ENCODE measurements at places on chromosomes 3 and 15.

DNA sequence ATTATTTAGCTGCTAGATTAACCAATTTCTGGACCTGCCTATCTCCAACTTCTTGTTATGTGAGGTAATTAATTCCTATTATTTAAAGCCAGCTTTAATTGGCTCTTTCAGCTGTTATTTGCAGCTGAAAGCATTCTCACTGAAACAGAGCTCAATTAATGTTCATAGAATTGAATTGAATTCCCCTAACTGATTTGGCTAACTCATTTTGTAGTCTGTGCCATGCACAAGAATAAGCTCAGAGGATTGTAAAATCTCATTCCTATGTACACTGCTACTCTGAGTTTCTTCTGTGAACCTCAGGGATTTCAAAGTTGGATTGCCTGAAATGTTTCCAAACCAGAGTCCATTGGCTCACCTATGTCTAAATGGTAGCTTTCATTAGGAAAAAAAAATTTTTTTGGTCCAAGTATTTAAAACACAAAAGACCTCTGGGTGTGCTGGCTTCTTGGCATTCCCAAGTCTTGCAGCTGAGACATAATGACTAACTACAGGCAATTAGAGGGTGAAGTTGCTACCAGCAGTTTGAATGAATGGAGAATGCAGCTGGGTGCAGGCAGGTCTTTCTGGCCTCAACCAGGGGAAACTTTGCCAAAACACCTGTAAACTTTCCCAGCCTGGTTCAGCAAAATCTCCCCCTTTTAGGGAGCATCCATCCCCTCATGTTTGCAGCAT lies 134.3 kb downstream of the EDEM1 start:
- DNase-seq, result no peak

- no peak for DNase-seq
These were observed 108.7 kb downstream of the MYO9A start for GRCh38 chr15:72009222-72009621.

- no peak for DNase-seq
These were observed 50.6 kb downstream of the SERP1 start for GRCh38 chr3:150495563-150496168.

- DNase-seq, result no peak
These were observed 30.8 kb downstream of the LIPC start for GRCh38 chr15:58462547-58462946.

DNA sequence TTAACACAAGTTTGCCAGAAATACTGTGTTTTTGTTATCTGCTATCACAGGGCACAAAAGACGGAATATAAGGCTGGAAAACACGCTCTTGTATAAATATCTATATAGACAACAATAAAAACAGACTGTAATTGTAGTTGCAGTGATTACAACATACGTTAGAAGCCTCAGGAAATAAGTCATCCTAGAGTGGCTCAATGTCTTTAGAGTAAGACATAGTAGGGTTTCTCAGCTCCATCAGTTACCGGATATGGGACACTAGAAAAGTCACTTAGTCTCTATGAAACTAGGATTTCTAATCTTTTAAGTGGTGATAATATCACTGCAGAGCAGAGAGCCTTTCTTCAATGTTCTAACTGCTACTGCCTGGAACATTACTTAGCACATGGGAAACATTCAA lies 208.8 kb downstream of the STAG1 start:
- DNase-seq, result no peak

DNA sequence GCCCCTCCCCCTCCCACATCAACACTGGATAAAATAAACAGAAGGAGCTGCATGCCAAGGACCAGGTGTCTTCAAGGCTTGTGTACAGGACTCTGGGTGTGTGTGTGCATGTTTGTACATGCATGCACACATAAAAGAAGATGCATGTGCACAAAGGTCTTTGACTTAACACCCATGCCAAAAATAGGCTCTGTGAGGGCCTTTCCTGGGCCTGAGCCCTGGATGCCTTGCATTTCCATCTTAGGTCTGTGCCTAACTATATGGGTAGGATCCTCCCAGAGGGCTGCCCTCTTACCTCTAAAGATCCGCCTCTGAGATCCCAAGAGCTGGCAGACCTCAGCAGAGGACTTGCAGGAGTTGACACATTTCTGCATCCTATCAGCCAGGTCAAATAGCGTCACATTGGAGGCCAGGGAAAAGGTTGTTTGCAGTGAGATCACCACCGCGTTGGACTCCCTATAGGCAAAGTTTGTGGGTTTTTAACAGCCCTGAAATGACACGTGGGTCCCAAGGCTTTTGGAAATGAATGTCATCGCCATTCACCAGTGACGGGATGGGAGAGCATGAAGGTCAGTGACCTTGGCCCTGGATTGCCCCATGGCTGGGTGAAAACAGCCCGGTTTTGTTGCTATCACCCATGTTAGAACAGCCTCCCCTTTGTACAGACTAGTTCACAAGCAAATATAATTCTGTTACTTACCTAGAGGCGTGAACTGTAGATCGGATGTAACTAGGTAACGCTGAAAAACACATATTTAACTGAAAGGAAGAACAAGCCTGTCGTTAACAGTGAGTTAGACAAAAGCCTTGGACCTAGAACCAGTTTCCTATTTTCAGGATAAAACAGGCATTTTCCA lies 54.0 kb downstream of the HEG1 start:
- DNase-seq, result no peak

DNA sequence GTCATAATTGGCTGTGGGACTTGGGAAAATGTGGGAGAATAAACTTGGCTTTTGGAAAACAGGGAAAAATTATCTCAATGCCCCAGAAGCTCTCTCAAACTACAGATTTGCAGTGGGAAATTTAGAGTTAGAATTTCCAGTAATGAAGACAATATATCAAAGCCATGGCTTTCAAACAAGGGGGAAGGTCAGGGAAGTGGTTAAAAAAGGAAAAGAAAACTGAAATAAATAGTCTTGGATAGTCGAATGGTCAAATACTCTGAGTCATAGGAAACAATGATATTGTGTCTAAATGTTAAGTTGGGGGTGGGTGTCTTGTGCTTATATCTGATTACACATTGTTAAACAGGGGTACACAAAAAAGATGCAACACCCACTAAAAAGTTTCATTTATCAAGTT lies 272.4 kb upstream of the COL8A1 start:
- no peak for DNase-seq

DNA sequence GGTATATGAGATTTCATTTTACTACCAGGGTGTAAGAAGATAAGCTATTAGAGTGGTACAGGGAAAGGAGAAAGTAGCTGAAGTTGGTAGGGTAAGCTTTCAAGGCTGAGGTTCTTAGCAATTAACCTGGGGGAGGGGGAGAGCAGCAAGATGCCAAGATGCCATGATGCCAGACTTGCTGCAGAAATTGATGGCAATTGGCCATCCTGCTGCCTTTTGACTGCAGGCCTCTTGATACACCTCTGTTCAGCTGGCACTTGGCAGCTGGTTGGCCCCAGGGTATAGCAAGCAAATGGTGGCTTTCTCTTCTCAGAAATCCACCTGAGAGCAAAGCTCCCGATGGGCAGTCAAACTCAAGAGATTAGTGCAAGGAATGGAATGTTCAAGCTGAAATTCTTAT lies 21.4 kb upstream of the DPH6 start:
- DNase-seq, result no peak

DNA sequence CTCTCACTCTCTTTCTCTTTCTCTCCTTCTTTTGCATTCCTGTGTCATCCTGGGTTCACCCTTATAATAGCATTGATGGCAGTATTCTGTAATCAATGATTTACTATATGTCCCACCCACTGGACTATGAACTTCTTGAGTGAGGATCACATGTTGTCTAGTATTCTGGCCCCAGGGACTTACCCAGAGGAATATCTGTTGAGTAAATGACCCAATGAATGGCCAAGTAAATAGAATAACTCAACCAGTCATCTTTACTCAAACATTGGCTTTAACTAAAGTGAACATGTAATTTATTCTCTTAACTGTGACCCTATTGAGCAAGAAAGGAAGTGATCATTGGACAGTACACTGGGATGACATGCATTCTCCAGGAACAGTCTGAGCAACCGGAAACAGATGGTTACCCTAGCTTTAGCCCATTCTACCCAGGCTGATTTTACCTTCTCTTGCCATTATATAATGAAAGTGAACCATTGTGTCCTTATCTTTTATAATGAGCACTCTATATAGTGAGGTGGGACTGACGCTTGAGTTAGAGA lies 94.5 kb upstream of the SOX14 start:
- no peak for DNase-seq

DNA sequence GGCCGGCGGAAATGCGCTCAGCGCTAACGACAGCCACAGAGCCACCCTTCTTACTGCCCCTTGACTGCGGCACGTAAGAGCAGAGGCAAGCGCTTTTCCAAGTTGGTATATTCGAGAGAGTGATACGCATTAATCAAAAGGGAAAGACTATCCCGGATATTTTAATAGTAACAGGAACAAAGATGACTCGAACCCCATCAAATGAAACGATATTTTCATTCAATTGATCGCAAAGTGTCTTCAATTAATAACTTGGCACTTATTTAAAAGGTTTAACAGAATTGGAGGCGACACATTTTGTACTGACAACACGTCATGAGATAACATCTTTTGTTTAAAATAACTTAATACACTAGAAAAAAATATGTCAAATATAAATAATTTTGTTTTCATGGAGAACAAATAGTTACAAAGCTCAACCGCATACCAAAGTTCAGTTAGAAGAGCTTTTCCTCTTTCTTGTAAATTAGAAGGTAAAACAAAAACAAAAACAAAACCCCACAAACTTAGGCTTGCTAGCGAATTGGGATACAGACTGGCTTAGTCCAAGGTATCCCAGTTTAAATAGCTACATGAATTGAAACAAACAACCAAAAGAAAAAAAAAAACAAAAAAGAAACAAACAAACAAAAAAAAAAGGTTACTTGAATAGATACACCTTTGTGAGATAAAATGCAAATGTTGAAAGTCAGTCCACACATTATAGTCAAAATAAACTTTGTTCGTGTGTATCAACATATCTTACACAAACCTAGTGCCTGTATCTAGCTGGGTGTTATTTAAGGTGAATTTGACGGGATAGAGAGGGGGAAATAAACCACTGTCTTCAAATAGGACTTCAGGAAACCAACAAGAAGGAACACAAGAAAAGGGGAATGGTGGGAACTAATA lies 10.2 kb downstream of the SHOX2 start:
- no peak for DNase-seq

DNA sequence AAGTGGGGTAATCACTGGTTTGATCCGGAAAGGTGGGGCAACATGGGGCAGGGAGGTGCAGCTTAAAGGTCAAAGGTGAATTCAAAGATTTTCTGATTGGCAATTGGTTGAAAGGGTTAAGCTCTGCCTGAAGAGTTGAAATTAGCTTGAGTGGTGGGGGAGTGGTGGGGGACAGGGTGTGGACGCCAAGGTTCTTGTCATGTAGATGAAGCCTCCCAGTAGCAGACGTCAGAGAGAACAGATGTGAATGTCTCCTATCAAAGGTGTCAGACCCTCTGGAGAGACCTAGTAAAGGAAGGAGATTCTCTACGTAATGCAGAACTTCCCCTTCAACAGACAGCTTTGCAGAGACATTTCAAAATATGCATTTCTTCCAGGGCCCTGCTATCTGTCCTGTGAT lies 62.8 kb downstream of the ABCC5 start:
- no peak for DNase-seq

GRCh38 chr15:45254405-45254804 lies 2.4 kb downstream of the SLC28A2 start:
- no peak for DNase-seq

DNA sequence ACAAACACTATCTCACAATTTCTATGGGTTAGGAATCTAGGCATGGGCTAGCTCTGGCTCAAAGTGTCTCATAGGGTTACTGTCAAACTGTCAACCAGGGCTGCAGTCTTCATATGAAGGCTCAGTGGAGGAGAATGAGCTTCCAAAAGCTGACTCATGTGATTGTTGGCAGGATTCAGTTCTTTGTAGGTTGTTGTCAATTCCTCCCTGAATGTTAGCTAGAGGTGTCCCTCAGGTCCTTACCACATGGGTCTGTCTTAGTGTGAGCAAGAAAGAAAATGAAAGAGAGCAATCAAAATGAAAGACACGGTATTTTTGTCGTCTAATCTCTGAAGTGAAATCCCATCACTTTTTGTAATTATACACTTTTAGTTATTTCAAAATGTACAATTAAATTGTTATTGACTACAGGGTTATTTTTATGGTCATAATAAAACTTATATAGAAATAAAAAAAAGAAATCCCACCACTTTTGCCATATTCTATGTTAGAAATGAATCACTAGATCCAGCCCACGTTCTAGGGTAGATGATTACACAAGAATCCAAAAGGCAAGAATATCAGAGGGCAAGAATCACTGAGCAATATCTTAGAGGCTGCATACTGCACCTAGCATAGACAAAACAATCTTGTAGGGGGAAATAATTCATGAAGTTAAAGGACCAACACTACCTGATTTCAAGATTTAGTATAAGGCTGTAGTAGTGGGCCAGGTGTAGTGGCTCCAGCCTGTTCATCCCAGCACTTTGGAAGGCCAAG lies 8.4 kb downstream of the ACSBG1 start:
- DNase-seq, result no peak

GRCh38 chr15:57235873-57236272 lies 140.4 kb upstream of the CGNL1 start:
- DNase-seq, result no peak

GRCh38 chr3:187039100-187039722 lies 100.1 kb downstream of the RPL39L start:
- no peak for DNase-seq

GRCh38 chr3:14133188-14133800 lies 8.4 kb downstream of the TMEM43 start:
- DNase-seq, result no peak

DNA sequence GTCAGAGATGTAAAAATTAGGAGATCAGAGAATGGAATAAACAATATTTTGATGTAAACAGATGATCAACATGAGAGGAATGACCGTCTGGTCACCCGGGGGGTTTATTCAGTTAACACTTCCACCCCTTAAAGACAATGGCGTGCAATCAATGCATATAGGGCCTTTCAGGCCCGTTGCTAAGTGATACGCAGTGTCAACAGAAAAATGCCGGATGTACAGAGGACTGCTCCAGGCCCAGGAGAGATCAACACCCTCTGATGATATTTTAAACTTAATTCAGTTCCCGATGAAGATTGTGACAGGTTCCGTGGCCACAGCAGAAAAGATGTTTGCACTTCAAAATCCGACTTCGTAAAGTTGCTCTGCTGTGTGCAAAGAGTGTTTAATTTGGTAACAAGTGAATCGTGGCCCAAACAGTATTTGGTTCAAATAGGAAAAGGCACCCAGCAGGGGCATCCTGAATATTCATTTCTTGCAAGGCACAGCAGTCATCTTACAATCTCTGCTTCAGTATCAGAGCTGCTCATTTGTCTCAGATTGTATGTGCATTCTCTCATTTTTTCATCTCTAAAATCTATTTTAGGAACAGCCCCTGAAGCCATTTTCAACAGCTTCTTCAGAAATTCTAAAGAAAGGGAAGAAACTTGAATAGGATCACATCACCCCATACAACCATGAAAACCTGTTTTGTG lies 72.6 kb downstream of the FOXB1 start:
- no peak for DNase-seq

DNA sequence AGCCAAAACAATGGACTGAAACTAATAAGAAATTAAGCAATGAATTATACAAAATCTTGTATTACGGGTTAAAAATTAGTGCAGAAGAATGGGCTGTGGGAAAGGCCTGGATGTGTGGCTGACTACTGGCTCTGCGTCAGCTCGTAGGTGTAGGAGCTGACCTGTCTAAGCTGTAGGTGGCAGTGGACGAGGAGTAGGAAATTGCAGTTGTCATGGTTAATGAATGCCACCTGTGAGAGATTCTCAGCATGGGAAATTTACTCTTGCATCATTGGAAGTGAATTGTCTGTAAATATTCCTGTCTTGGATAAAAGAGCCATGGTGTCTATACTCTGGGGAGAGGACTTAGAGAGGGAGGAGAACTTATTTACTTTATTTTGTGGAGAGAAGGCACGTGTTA lies 23.4 kb downstream of the CHRNA7 start:
- no peak for DNase-seq

Measured in stimulated activated naive B cell treated with anti-CD40 and anti-IgM and Interleukin-4, amounts not matched to agents 10 μg/mL and 1 μg/mL and 100 μg/mL, for 72 hours (primary cell).